Bronchial epithelial cell (primary cell): ENCODE measurements at places on chromosomes 6 and 20.

GRCh38 chr6:14860774-14861173 lies 385.1 kb upstream of the JARID2 start:
- no peak for DNase-seq

DNA sequence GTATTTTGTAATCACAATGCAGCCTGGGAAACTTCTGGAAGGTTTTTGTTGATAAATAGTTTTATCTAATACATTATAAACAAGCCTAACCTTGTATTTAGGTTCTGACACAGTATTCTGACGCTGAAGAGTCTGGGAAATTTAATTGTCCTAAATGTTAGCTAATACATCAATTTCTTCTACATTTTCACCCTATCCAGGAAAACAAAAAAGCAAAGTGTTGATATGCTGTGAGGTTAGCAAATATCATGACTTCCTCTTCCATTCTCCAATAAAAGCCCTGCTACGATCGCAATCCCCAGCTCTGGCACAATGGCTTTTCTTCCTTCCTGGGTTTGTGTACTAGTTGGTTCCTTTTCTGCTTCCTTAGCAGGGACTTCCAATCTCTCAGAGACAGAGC lies at the start of gene C6orf58:
C6orf58 (plus strand) TSS at position 301 of the 400 bp plus-strand sequence; CDS start at position 313, 12 bp downstream.
- DNase-seq: no peak

GRCh38 chr6:45942953-45943352 lies 72.7 kb downstream of the CLIC5 start:
- no peak for DNase-seq

DNA sequence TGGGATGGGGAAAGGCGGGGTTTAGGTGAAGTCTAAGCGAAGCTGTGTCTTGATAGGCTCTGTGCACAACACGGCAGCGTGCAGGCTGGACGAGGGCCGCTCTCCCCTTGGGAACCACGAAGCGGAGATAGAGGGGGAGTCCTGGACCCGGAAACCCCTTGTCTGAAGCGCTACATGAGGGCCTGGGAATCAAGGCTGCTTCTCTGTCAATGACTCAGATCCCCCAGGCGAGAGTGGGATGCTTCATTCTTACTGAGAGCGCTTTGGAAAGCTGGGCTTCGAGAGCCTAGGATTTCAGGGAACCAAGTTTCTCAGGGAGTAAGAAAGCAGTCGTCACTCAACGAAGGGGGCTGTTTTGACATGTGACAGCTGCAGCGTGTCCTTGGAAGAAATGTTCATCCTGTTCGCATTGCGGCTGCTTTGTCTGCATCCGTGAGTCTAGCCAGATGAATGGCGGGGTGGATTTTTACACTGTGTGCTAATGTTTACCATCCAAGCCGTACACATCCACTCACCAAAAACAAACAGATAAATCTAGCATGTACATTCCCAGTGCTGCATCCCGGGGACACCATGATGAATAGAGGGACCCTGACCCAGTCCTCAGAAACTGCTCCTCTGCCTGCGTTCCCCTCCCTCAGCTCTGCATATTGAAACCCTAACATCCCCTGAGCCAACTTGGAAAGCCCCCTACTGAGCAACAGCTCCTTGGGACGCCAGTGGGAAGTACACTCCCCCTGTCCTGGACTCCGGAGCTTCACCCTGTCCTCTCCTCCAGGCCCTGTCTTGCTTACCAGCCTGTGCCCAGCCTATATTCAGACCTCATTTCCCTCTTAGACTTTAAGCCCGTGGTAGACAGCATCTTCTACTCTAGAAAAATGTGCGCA lies 24.5 kb upstream of the RTF2 start:
- peak; percentile 18 for DNase-seq
